Esophagus squamous epithelium (tissue), 5 donors: ENCODE measurements at places on chromosomes 6 and 20.

DNA sequence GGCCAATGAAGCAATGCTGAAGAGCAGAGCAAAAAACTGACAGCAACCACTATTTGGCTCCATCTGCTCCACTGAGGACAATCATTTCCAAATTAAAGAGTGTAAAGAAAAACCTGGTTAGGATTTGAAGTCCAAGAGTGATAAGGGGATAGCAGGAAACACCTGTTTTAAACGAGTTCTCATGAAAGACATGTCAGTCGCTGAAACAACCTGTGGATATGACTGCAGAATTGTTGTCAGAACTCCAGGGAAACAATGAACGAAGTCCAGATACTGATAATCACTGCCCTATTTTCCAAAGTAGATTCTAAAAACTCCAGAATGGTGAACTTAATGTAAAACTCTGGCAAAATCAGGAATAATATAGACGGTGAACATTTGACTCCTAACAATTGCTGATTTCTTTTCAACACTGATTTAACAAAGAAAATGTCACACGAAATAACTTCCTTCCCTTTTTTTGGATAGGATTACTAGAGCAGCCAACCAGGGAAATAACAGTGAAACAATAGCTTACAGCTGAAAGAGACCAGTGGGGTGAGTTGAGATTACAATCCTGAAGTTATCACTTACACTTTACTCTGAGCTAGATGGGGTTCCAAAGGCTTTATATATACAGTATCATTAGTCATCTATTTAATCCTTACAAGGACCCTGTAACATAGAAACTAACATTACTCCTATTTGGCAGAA lies 83.7 kb downstream of the ELOVL5 start:
- no peak for DNase-seq

GRCh38 chr6:55827818-55828522 lies 47.4 kb downstream of the BMP5 start:
- no peak for DNase-seq

DNA sequence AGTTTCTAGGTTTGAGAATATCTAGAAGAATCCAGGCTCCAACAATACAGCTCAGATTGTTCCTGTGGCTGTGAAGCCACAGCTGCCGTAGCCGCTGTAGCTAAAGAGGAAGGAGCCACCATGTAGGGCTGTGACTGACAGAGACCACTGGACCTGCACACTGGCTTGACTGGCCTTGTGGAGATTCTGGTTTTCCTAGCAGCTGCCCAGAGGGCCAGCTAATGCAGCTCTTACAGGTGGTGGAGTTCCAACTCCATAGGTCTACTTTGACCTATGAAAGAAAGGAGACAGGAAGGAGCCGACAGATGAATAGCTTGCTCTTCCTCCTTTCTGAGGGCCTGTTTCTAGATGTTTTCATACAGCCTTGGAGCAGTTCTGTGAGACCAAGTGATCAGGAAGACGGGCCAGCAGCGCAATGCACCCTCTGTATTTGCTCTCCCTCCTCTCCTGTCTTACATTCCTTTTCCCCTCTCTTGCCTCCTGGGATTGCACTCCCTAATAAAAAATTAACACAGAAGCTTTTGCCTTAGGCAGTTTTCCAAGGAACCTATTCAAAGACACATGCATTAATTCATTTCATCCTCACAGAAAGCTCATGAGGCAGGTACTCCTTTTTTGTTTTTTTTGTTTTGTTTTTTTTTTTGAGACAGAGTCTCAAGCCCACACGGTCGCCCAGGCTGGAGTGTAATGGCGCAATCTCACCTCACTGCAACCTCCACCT lies 51.8 kb upstream of the MYB start:
- no peak for DNase-seq

GRCh38 chr6:34241351-34242215 lies 4.9 kb downstream of the HMGA1 start:
- DNase-seq = no peak

- DNase-seq = no peak
Measured at GRCh38 chr20:58832457-58832856, 18.2 kb downstream of the GNAS-AS1 start.

DNA sequence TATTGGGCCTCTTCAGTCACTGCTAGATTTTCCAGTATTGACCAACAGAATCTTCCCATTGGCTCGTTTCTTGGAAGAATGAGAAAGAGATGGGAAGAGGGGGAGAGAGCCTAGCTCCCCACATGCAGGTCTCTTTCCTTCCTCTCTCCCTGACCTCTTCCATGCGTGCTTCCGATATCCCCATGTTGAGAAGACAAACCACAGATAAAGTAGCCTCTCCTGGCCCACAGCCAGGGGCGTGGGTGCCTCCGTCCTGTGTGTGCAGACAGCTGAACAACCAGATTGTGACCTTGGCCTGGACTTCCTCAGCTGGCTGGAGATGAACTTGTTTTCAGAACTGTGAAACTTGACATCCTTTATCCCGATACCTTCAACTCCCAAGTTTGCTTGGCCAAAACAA lies 71.0 kb downstream of the EDN3 start:
- DNase-seq = no peak

GRCh38 chr6:163291622-163292021 lies 122.9 kb upstream of the QKI start:
- no peak for DNase-seq

- no peak for DNase-seq
Measured at GRCh38 chr6:122878796-122879195, 89.7 kb downstream of the SMPDL3A start.

- no peak for DNase-seq
Measured at GRCh38 chr6:95848717-95849116, 167.1 kb upstream of the FUT9 start.
